ENCODE measurements at places on chromosomes 4 and X. TPM values are rescaled to one million over a fixed set of nuclear protein-coding genes. Genes with fewer than 3 reads are reported as not detected.
A peak's percentile ranks its signal among the peaks of the same experiment; 100 is the strongest.

- DNase-seq, result no peak
Measured at GRCh38 chr4:53633608-53634007, 42.3 kb upstream of the LNX1 start.

GCNA gene
- total RNA-seq, result 2.5 TPM

DNA sequence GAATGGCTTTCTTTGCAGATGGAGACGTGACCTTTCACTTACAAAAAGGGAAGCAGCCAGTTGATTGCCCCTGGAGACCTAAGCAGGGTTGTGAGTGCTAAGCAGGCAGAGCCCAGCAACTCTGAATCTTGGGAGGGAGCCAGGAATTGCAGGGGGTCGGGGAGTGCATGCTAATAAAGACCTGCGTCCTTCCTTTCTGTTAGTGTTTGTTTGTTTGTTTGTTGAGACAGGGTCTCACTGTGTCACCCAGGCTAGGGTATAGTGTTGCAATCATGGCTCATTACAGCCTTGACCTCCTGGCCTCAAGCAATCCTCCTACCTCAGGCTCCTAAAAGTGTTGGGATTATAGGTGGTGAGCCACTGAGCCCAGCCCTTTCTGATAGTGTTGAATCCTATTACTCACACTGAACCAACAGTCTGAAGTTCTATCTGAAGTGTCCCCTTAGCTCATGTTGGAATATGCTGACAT lies 137.4 kb downstream of the CEP135 start:
- DNase-seq, result peak; percentile 57

GRCh38 chr4:94833394-94833793 lies 75.6 kb downstream of the BMPR1B start:
- no peak for DNase-seq

- no peak for DNase-seq
Measured at GRCh38 chr4:123591875-123592274, 195.3 kb downstream of the SPRY1 start.

DNA sequence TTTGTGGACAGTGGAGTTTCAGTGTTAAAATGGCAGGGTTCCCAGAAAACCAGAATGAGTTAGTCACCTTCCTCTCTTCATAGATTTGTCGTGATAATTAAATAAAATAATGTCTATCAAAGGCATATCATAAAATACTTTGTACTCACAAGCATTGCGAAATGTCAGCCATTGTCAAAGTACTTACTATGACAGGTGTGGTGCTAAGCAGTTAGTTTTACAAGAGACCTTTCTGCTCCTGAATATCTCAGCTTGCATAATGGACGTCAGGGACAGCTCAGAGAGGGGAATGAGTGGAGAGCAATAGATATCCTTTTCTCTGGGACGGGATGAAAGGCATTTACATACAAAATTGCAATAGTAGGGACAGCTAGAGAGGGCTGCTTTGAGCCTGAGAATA lies 560.9 kb downstream of the KCNIP4 start:
- DNase-seq, result no peak

DNA sequence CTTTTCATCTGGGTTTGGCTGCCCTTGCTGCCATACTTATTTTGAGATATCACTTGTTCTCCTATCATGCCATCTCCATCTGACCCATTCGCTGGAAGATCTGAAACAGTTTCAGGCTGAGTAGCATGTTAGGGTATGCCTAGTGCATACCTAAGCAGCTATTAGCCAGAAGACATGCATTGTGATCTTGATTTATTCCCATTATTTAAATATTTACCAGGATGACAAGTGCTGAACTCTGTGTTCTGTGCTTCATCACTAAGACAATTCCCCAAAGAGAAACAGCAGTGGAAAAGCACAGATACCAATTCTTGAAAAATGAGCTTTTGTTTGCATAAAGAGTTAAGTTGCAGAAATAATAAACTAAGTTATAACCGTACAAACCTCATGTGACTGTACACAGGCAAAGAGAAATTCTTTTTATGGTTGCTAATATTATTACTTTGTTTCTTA lies 271.0 kb upstream of the ARSJ start:
- DNase-seq, result no peak

- peak; percentile 52 for DNase-seq
Measured at GRCh38 chrX:40651620-40652223, 4.4 kb upstream of the CXorf38 start.

GRCh38 chrX:136048446-136048845 lies 63.2 kb downstream of the SLC9A6 start:
- DNase-seq, result no peak

DOK7 gene
- 5.1 TPM for total RNA-seq

LAGE3 gene
- 8.8 TPM for total RNA-seq

SLC49A3 gene
- total RNA-seq, result not detected

NMU gene
- 9.4 TPM for total RNA-seq

DNA sequence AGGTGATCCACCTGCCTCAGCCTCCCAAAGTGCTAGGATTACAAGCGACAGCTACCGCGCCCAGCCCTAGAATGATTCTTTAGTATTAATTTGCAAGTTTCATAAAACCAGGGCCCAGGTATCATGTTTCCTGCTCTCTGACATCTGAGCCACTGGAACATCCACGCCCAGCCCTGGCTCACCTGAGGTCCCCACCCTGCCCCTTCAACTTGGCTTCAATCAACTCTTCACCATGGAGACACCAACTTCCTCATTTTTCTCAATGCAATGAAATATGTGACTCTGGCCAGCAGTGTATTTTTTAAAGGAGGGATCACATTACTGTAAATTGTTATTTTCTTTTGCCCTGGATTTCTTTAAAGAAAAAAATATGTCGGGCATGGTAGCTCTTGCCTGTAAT lies 3.9 kb downstream of the PRSS12 start:
- DNase-seq, result no peak

USP27X gene
- total RNA-seq, result 4.2 TPM

H2BW1 gene
- not detected for total RNA-seq

All from glutamatergic neuron (in vitro differentiated cells).